LNCaP clone FGC (cell line): ENCODE measurements at places on chromosomes 6 and 20.
A peak's percentile ranks its signal among the peaks of the same experiment; 100 is the strongest.

DNA sequence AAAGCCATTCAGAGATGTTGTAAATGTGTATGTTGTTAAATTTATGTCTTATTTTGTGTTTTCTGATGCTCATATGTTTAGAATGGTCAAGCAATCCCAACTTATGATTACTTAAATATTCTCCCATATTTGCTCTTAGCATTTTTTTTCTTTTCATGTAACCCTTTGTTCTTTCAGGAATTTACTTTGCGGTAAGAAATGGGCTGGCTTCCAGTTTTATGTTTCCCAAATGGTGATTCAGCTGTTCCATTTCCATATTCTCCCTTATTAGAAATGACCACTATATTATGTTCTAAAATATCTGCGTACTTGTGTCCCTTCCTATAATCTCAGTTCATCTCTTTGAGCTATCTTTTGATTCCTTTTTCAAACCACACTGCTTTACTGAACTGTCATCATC is 113.7 kb downstream of the CDH26 start:
- peak; percentile 13 for DNase-seq

DNA sequence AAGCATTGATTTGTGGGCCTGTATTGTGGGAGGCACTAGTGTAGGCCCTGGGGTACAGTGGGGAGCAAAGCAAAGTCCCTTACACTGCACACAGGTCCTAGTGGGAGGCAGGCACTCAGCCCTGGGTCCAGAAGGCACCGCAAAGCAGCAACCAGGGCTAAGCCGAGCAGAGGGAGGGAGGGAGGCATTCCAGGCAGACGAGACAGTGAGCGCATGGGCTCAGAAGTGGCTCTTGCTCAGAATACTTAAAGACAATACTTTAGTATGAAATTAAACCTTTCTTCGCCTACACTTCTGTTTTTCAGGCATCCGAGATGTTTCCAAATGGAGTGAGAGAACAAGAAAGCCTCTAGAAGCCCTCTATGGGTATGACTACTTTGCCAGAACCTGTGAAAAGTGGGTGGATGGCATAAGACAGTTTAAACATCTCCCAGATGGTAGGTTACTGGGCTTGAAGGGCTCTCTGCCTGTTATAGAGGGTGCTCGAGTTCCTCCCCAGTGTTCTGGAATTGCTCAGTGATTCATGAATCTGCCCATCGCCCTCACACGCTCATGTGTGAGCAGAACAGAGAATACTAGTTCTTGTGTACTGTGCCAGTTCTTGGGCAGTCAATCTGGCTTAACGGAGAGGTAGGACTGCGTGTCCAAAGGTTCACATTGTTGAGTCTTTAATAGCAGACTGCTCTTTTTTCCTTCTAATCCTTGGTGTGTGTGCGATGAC is 18.7 kb downstream of the BPHL start:
- DNase-seq = no peak

DNA sequence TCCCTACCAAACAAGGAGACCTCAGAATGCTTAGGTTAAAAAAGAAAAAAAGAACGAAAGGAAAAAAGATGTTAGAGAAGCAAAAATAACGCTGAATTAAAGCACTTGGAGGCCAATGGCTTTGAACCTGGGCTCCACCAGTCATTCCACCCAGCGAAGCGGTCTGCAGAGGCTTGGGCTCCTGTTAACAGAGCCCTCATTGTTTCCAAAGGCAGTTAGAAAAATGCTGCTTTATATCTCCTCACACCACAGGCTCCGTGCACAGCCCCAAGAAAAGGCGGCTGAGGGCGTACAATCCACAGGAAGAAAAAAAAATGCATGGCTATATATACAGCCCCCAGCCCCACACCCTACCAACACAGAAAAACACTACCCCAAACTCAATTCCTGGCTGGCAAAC is 255.9 kb downstream of the FOXC1 start:
- no peak for DNase-seq

- DNase-seq = no peak
Observed at GRCh38 chr6:68901044-68901443, 266.0 kb downstream of the ADGRB3 start.

DNA sequence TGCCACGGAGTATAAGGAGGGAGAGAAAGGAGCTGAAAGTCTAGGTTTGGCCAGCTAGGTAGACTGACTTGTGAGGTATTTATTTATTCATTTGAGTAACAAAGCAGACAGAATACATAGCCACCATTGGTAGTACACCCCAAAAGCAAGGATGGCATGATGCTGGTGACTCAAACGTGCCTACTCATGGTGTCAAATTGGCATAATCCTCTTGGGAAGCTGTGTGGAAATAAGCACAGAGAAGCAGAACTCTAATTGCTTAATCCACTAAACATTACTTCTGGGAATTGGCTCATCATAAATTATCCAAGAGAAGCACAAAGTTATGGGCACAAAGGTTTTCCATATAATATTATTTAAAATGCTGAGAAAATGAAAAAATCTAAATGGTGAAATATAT is 2.5 kb downstream of the DEFB132 start:
- DNase-seq = no peak

GRCh38 chr6:9623985-9624384 is 790.9 kb downstream of the TFAP2A start:
- DNase-seq = no peak

GRCh38 chr6:169069356-169069755 is 184.3 kb downstream of the THBS2 start:
- no peak for DNase-seq

- DNase-seq = no peak
Observed at GRCh38 chr6:106359959-106360409, 533 bp upstream of the CRYBG1 start.

- DNase-seq = no peak
Observed at GRCh38 chr6:2432292-2432691, 186.9 kb upstream of the GMDS start.

DNA sequence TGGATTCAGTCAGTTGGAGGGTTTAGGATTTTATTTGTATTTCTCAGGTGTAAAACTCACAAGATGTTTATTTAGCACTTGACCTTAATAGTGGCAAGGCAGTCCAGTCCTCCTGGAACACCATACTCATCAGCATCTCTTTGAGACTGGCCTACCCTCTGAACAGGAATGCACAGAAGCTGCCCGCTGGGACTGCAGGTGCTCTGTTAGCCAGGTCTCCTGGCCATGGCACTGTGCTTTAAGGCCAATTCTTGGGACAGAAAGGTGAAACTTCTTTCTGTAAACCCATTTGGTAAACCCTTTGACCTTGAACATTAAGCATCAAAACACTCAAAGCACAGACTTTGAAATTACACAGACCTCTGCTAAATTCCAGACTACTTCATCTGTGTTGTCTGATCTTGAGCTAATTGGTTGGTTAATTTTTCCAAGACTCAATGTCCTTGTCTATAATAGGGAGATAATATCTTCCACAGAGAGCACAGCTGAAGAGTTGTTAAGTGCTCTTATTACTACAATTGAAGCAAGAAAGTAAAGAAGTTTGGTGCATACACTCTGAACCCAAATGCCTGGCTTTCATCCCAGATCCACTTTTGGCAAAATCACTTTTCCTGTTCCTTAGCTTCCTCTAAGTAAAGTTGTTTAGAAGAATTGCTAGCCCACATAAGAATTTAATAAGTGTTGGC is 54.9 kb upstream of the NT5E start:
- DNase-seq = peak; percentile 48
